ENCODE measurements at places on chromosomes 4 and X.

- DNase-seq, result no peak
These were observed at the start of gene GATA1 for GRCh38 chrX:48786341-48786800. Gene GATA1 (plus strand): TSS chrX:48786590. CDS start chrX:48791110, 4,520 bp downstream.

DNA sequence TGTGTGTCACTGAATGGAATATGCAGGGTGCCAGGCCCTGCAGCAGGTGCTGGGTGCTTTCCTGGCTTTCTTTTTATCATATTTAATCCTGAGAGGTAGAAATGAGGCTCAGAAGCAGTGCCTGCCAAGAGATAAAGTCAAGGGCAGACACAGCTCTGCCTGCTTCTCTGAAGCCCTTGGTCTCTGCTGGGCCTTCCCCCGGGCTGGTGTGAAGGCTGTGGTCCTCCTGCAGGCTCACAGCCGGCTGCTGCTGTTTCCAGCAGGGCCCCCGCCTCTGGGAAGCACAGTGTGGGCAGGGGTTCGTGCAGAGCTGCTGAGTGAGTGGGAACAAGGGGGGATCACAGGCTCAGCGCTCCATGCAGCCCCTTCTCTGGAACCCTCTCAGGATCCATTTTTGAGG lies 49.6 kb downstream of the TBC1D14 start:
- no peak for DNase-seq

DNA sequence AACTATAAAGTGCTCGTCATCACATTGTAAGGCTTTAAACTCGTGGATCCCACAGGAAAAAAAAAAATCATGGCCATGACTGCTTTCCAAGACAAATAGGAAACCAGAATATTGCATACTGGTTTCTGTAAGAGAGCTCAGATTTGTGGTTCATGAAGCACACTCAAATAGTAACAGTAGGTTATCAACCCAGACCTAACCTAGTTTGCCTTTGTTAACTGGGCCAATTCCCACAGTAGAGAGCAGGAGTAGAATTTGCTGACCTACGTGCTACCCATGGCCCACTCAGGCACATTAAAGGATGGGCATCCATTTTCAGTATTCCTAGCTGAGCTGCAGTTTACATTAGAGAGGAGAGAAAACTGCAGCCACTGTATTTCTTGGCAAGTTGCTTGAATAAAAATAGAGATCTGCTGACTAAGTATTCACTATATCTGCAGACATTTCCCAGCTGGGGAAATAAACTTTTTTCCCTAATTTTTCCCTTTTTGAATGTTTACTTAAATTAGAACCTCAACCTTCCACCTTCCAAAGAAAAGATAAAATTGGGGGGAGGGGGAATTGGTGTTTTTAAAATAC lies 218.5 kb downstream of the SPANXN3 start:
- DNase-seq, result no peak

- no peak for DNase-seq
These were observed 118.0 kb upstream of the RPL34 start for GRCh38 chr4:108502356-108502755.

GRCh38 chr4:16192631-16193518 lies 33.4 kb downstream of the TAPT1 start:
- DNase-seq, result no peak

DNA sequence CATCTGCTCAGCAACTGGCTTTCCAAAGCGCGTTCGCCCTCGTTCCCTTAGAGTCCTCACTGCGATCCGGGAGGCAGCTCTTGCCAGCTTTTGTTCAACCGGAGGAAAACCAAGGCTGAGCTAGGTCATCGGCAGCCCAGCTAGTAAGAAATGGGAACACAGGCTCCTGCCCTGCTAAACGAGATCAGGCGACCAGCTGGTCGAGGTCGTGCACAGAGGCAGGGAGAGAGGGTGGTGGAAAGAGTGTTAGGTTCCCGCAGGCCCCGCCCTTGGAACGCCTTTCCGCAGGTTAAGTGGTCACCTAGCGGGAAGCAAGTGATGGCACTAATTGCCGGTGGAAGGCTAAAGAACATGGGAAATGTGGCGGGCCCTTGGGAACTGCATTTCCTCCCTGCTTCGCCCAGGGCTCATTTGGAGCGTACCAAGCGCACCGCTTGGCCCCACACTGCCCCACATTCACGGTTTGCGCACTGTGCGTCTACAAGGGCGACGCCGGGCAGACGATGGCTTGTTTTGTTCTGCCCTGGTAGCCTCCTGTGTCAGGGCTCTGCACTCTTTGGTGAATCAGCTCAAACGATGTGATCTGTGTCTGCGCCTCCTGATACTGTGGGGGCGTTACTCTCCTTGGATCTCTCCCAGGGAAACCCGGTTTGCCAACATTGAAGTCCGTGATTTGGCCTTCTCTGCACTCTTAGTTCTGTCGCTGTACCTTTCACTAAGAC lies 7.2 kb upstream of the PRDM8 start:
- no peak for DNase-seq

DNA sequence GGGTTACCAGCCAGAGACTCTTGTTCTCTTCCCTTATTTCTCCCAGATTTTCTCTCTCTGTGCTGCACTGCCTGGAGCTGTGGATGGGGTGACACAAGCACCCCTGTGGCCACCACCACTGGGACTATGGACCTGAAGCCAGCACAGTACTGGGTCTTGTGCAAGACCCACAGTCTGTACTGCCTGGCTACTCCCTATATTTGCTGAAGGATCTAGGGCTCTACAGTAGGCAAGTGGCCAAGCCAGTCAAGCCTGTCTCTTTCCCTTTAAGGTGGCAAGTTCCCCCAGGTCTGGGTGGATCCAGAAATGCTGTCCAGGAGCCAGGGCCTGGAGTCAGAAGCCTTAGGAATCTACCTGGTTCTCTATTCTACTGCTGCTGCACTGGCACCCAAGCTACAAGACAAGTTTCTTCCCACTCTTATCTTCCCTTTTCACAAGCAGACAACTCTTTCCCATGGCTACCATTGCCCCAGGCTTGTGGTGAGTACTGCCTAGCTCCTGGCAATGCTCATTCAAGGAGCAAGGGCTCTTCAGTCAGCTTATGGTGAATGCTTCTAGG lies 28.4 kb upstream of the CT47A1 start:
- no peak for DNase-seq

DNA sequence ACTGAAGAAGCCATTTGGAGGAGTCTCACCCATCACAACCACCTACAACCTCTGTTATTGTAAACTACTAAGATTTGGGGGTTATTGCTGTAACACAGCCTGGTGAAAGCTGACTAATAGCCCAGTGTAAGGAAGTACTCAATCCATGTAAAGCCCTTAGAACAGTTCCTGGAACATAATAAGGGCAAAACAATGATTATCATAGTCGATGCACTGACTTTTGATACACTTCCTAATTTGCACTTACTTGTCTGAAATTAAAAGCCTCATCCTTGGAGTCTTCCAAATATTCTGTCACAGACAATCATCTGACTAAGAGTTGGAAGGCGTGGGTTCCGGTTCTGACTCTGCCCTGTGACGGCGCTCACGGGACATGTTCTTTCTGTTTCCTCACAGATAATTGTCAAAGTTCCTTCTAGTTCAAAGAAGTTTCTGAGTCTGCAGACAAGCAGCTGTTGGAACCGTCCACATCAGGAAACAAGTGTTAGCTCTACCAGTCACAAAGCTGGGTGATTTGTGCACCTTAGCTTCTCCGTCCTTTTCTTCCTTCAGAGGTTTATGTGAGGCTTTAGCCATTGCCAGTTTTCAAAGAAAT lies 33.4 kb upstream of the RASGEF1B start:
- peak; percentile 68 for DNase-seq

GRCh38 chrX:135985157-135985972 lies at the start of gene SLC9A6:
Gene SLC9A6 (plus strand): TSS chrX:135985435. CDS start chrX:135985659, 224 bp downstream.
- peak; percentile 45 for DNase-seq

- DNase-seq, result no peak
These were observed 2.6 kb downstream of the PRDM8 start for GRCh38 chr4:80199947-80200346.

GRCh38 chrX:42837747-42838146 lies 59.8 kb upstream of the PPP1R2C start:
- DNase-seq, result no peak

DNA sequence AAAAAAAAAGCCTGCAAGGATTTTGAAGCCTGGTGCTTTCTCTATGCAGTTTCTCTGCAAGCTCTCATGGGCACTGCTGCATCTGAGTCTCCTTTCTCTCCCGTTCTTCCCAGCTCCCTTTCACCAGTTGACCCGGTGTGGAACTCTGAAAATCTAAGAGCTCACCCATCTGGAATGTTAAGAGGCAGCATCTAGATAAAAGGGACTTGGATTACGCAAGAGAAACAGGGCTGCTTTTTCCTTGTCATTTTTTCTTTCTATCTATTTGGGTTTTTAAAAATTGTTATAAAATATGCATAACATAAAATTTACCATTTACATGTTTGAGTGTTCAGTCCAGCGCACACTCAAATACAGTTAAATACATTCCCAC lies 95.2 kb upstream of the RPS6KA3 start:
- DNase-seq, result no peak

DNA sequence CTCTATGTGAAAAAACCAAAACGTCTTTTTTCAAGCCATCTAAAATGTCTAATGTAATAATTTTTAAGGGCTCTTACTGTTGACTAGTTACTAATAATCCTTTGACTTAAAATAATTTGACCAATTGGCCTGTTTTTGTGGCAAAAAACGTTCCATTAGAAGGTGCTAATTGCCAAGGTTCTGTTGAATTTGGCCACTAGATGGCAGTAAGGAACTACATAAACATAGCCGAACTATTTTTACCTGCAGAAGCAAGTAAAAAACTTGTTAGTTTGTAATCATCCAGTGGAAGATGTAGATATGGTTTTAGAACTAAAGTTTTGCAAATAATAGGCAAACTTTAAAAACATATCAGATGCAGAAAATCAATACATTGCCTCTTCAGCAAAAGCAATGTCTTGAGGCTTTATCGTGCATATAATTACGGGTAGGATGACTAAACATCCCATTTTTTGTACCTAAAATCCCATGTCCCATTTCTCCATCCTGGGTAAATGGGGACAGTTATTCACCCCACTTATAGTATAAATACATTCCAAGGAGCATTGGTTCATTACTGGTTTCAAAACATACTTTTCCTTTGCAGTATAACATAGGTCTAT lies 57.6 kb downstream of the PROM1 start:
- DNase-seq, result peak; percentile 58

- DNase-seq, result no peak
These were observed 33.2 kb upstream of the MSANTD1 start for GRCh38 chr4:3215733-3216132.

DNA sequence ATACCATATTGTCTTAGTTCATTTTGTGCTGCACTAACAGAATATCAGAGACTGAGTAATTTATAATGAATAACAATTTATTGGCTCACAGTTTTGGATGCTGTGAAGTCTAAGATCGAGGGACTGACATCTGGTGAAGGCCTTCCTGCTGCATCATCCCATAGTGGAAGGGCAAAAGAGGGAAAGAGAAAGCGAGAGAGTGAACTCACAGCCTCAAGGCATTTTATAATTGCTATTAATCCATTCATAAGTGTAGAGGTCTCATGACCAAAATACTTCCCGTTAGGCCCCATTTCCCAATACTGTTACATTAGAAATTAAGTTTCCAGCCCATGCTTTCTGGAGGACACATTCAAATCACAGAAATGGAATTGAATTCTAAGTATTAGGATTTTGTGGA lies 554.4 kb downstream of the TRAM1L1 start:
- no peak for DNase-seq

GRCh38 chrX:107826238-107827029 lies 768 bp downstream of the MID2 start:
- DNase-seq, result peak; percentile 6

DNA sequence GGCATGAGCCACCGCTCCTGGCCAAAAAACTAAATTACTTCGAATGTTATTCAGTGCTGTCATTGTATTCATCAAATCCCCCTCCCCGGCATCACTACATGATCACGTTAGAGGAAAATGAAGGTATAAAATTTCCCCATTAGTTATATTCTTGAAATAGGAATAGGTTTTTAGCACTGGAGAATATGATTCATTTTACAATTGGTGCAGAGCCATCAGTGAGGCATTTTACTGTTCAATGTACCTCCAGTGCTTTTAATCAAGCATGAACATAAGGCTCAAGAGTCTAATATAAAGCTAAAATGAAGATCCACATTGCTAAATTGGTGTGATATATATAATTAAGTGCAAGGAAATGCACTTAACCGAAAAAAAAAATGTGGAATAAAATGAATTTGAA lies 18.3 kb downstream of the KLF3 start:
- no peak for DNase-seq

GRCh38 chr4:55592014-55592413 lies at the start of gene PDCL2:
Gene PDCL2 (minus strand): TSS chr4:55592245. CDS start chr4:55592109, 136 bp downstream.
- no peak for DNase-seq

DNA sequence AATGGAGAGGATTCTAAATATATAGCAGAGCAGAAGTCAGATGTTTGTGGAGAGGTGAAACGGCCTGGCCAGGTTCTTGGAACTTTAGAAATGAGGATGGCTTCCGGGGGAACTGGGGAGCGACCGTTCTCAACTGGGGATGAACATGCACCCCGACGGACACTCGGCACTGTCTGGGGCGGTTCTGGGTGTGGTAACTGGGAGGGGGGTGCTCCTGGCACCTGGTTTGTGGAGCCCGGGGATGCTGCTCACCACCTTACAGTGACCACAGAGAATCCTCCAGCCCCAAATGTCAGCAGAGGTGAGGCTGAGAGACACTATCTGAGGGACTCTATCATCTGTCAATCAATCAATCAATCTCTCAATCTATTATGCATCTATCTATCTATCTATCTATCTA lies 69.0 kb upstream of the PPP2R3B start:
- DNase-seq, result no peak

- no peak for DNase-seq
These were observed 238.5 kb upstream of the PGRMC2 start for GRCh38 chr4:128525992-128526630.

- no peak for DNase-seq
These were observed 108.0 kb upstream of the PBDC1 start for GRCh38 chrX:76064825-76065224.

DNA sequence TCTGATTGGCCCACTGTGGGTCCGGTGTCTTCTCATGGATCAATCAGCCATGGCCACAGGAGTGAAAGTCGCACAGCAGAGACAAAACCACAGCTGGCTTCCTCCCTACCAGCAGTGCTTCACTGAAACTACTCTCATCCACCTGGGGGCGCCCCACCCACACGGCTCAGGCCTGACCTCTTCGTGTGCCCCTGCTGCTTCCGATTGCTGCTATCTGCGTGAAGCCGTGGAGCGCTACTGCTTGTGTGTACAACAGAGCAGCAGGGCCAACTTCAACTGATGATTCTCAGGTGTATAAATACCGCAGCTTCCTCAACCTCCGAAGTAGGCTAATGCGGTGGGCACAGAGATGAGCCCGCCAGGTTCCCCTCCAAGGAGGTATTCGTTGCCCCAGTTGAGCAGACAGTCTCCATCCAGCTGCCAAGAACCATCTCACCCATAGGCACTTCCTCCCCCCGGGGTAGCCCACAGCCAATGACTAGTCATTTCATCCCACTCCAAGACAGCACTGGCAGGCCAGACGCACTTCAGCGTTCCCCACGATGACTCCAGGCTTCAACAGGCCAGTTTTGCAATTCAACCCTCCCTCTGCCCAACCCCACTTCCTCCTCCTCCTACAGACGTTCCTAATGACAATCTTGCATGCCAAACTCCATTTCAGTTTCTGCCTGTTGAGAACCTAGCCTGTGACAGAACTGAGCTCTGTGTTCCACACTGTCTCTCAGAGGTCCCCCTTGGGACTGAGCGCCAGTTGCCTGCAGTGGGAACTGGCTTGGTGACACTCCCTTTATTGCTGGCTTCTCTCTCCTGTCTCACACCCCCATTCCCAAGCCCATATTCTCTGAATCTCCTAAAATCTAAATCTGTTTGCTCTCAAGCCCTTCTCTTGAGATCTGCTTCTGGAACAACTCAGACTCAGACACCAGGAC lies 41.3 kb upstream of the ATP6AP2 start:
- peak; percentile 67 for DNase-seq
